Ovary (tissue), 10 donors: ENCODE measurements at places on chromosomes 2 and 18. TPM values are rescaled to one million over a fixed set of nuclear protein-coding genes. Genes with fewer than 3 reads are reported as not detected.

Gene SRD5A2
- total RNA-seq: 0.48 TPM

Gene FLACC1
- total RNA-seq: 0.71 TPM

Gene UBE2E3
- 58.6 TPM for total RNA-seq

DNA sequence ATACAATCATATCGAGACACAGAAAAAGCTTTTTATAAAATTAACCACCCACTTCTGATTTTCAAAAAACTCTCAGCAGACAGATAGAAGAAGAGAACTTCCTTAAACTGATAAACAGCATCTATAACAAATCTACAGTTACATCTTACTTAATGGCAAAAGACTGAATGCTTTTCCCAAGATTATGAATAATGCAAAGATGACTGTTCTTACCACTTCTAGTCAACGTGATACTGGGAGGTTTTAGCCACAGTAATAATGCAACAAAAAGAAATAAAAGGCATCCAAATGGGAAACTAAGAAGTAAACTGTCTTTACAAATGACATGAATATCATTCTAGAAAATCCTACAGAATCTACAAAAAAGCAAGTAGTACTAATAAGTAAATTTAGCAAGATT lies 58.0 kb upstream of the TMEM247 start:
- DNase-seq: no peak

DNA sequence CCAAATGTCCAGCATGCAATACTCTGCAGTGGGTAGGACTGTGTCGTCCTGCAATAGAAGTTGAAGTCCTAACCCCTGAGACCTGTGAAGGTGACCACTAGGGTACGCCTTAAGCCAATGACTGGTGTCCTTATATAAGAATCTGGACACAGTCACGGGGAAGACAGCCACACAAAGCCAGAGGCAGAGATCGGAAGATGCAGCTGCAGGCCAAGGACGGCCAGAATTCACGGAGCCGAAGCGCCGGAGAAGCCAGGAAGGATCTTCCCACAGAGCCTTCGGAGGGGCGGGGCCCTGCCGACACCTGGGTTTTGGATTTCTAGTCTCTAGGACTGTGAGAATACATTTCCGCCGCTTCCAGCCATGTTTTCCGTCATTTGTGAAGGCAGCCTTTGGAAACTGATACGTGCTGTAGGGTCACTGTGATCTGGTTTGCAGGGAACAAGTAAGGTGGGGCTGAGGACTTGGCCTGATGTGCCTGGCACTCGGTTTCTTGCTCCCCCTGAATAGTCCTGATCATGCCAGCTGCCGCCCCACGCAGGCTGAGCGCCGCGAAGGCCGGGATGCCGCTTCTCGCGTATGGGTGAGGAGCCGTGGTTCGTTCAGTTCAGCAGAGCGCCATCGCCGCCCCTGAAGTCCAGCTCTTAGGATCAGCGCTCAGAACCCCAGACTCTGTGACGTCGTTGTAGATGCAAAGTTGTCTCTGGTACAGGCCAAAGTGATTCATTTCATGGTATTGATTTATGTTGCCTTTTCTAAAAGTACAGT lies 38.7 kb downstream of the PTGR3 start:
- DNase-seq: no peak

Gene ODC1
- 91.1 TPM for total RNA-seq

GRCh38 chr2:191401287-191401686 lies 156.1 kb downstream of the MYO1B start:
- no peak for DNase-seq

- no peak for DNase-seq
Measured at GRCh38 chr2:218648787-218649100, 10.7 kb downstream of the ZNF142 start.

Gene SERPINB13
- 0.46 TPM for total RNA-seq
